ENCODE measurements at places on chromosomes 1 and 21.
A peak's percentile ranks its signal among the peaks of the same experiment; 100 is the strongest.

GRCh38 chr1:199083680-199084079 lies 444.8 kb downstream of the PTPRC start:
- DNase-seq = peak; percentile 28

- DNase-seq = no peak
Measured at GRCh38 chr1:59557549-59557885, 257.2 kb upstream of the HOOK1 start.

GRCh38 chr1:61270761-61271411 lies 188.5 kb downstream of the NFIA start:
- DNase-seq = peak; percentile 76

DNA sequence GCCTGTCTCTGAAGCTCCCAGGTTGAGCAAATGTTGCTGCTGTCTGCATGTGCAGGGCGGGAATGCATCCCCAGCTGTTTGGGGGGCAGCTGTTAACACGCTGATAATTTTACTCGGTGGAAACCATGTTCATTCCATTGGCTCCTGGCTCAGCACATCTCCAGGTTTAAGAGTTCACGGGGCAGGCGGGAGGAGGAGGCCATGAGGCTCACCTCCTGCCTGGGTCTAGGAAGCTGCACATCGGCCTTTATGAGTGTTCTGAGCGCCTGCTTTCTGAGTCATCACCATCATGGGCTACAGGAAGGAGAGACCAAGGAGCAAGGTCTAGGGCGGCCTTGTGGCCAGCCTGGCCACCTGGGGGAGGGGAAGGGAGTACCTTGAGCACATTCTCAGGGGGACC lies 29.7 kb downstream of the AJAP1 start:
- DNase-seq = no peak

DNA sequence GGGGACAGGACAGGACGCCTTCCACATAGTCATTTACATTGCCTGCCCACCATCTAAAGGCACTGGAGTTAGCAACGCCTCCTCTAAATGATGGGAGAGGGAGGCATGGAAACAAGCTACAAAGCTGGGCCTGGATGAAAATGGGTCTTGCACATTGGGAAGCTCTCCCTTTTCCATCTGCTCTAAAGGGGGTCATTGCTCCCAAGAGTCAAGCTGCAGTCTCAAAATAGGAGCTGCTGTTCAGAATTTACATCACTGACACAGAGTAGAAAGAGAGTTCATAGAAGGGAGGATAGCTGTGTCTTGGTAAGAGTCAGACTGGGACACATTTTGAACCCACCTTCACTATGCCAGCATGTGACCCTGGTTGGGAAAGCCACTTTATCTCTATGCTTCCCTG lies 26.6 kb downstream of the RCSD1 start:
- no peak for DNase-seq

GRCh38 chr1:185166106-185166505 lies 9.1 kb downstream of the SWT1 start:
- no peak for DNase-seq
